Type B pancreatic cell (in vitro differentiated cells): ENCODE measurements at places on chromosomes 11 and 22. TPM values are rescaled to one million over a fixed set of nuclear protein-coding genes. Genes with fewer than 3 reads are reported as not detected.

DNA sequence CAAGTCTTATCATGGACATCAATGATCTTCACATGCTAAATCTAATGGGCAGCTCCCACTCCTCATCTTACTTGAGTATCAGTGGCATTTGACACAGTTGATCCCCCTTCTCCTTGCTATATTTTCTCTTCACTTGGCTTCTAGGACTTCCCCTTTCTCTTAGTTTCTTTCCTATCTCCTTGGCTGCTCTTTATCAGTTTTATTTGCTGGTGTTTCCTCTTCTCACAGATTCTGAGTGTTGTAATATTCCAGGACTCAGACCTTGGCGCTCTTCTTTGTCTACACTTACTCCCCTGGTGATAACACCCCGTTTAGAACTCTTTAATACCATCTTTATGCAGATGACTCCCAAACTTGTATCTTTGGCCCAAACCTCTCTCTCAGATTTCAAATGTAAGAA is 33.9 kb upstream of the RASSF10 start:
- no peak for DNase-seq
- H3K4me3 ChIP-seq = no peak overlapping the region
- no peaks in the 10 kb centered on the region for H3K27me3 ChIP-seq
- peaks cover 12% of the 10 kb centered on the region for H3K4me1 ChIP-seq
- H3K27ac ChIP-seq = no peak overlapping the region

- H3K36me3 ChIP-seq = no peaks in the 10 kb centered on the region
- no peak overlapping the region for H3K27ac ChIP-seq
- H3K4me1 ChIP-seq = peaks cover 4% of the 10 kb centered on the region
- no peak for DNase-seq
- H3K27me3 ChIP-seq = no peaks in the 10 kb centered on the region
- no peak overlapping the region for H3K4me3 ChIP-seq
Measured at GRCh38 chr11:7167976-7168740, 79.4 kb downstream of the RBMXL2 start.

- no peaks in the 10 kb centered on the region for H3K27me3 ChIP-seq
- peaks cover 11% of the 10 kb centered on the region for H3K4me1 ChIP-seq
- no peak for DNase-seq
- no peak overlapping the region for H3K27ac ChIP-seq
- peaks cover 26% of the 10 kb centered on the region for H3K36me3 ChIP-seq
Measured at GRCh38 chr11:95831198-95831883, 41.0 kb downstream of the CEP57 start.

DNA sequence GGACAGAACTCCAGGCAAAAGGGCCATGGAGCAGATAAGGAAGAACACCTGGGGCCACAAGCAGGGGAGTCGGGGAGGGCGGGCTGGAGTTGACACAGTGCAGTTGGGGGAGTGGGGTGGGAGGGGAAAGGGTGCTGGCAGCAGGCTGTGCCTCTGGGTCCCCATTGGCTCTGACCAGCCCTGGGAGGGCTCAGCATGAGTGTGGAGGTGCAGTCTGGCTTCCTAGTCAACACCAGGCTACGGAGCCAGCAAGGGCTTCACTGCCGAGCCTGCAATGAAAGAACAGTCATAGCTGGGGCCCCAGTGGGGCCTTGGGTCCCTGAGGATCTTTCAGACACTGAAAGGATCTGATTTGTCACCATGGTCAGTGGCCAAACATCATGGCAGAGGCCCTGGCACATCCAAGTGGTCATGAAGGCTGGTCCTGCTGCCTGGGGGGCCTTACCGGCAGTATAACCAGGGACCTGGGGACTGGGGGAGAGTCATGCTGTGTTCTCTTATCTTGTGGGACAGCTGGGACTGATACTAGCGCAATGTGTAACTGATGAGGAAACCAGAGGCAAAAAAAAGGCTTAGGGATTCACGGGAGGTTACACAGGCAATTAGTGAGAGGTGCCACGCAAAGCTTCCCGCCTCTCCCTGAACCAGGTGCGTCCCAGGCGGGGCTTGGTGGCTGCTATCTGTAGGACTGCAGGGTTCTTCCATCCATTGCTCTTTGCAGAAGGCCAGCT is 11.6 kb downstream of the SLC37A2 start:
- no peaks in the 10 kb centered on the region for H3K36me3 ChIP-seq
- H3K4me1 ChIP-seq = peaks cover 16% of the 10 kb centered on the region

DNA sequence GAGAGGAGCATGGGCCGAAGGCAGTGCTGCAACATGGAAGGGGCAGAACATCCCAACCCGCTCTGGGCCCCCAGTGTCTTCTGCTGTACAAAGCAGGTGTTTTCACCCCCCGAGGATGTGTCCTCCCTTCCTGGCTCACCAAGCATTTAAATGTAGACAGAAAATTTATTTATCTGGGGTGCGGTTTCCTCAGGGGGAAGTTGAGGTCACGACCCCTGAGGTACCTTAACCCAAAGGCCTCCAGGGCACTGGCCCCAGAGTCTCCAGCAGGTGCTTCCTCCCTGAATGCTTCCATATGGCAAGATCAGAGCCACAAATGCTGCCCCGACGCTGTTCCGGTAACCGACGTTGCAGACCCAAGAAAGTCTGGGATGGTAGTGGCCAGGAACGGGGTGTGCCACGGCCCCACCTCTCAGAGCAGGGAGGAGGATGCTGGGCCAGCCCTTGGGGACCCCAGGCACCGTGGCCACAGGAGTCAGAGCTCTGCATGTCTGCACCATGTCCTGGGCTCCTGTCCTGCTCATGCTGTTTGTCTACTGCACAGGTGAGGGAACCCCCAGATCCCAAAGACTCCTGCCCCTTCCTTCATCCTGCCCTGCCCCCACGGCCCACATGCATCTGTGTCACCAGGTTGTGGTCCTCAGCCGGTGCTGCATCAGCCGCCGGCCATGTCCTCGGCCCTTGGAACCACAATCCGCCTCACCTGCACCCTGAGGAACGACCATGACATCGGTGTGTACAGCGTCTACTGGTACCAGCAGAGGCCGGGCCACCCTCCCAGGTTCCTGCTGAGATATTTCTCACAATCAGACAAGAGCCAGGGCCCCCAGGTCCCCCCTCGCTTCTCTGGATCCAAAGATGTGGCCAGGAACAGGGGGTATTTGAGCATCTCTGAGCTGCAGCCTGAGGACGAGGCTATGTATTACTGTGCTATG is at the start of gene VPREB1:
Gene VPREB1, plus strand, starts transcription at position 471 of the 935 bp plus-strand sequence. Its CDS starts 28 bp downstream, at position 499.
- no peak within 1 kb of the TSS for H3K27ac ChIP-seq
- no peaks in the 10 kb centered on the region for H3K36me3 ChIP-seq
- peaks cover 85% of the 10 kb centered on the region for H3K27me3 ChIP-seq
- no peaks in the 10 kb centered on the region for H3K4me1 ChIP-seq
- no peak within 1 kb of the TSS for H3K4me3 ChIP-seq
- DNase-seq = no peak

GRCh38 chr11:79547256-79547655 is 106.4 kb upstream of the TENM4 start:
- no peak for DNase-seq
- H3K4me3 ChIP-seq = no peak overlapping the region
- no peak overlapping the region for H3K27ac ChIP-seq
- H3K27me3 ChIP-seq = no peaks in the 10 kb centered on the region
- H3K36me3 ChIP-seq = no peaks in the 10 kb centered on the region

GRCh38 chr22:44353041-44353440 is 40.3 kb upstream of the SHISAL1 start:
- H3K27me3 ChIP-seq = peaks cover 3% of the 10 kb centered on the region
- H3K4me1 ChIP-seq = peaks cover 18% of the 10 kb centered on the region
- no peaks in the 10 kb centered on the region for H3K36me3 ChIP-seq

DNA sequence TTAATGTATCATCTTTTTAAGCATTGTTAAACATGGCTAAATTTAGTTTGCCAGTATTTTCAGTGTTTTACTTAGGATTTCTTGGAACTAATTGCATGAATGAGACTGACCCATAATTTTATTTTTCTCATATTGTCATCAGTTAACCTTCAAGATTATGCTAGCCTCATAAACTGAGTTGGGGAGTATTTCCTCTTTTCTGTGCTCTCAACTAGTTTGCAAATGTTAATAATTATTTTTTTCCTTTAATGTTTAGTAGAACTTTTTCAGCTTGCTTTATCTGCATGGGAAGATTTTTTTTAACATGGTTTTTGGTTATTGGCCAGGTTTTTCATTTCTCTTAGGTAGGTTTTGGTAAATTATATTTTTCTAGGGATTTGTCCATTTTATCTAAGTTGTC is 235.4 kb upstream of the SESN3 start:
- peaks cover 9% of the 10 kb centered on the region for H3K27me3 ChIP-seq
- DNase-seq = no peak
- H3K36me3 ChIP-seq = no peaks in the 10 kb centered on the region
- peaks cover 12% of the 10 kb centered on the region for H3K4me1 ChIP-seq
- no peak overlapping the region for H3K27ac ChIP-seq
- no peak overlapping the region for H3K4me3 ChIP-seq

The TMEM9B gene
- total RNA-seq = 26.1 and 45.5 TPM in 2 replicates

The RASSF10 gene
- total RNA-seq = 8.6 and 13.8 TPM in 2 replicates
